Skeletal muscle cell (primary cell): ENCODE measurements at places on chromosomes 6 and 20.

- no peak for DNase-seq
Measured at GRCh38 chr6:155411154-155412052, 44.2 kb downstream of the NOX3 start.

GRCh38 chr6:170227996-170228945, 62.6 kb downstream of the DLL1 start:
- no peak for DNase-seq

DNA sequence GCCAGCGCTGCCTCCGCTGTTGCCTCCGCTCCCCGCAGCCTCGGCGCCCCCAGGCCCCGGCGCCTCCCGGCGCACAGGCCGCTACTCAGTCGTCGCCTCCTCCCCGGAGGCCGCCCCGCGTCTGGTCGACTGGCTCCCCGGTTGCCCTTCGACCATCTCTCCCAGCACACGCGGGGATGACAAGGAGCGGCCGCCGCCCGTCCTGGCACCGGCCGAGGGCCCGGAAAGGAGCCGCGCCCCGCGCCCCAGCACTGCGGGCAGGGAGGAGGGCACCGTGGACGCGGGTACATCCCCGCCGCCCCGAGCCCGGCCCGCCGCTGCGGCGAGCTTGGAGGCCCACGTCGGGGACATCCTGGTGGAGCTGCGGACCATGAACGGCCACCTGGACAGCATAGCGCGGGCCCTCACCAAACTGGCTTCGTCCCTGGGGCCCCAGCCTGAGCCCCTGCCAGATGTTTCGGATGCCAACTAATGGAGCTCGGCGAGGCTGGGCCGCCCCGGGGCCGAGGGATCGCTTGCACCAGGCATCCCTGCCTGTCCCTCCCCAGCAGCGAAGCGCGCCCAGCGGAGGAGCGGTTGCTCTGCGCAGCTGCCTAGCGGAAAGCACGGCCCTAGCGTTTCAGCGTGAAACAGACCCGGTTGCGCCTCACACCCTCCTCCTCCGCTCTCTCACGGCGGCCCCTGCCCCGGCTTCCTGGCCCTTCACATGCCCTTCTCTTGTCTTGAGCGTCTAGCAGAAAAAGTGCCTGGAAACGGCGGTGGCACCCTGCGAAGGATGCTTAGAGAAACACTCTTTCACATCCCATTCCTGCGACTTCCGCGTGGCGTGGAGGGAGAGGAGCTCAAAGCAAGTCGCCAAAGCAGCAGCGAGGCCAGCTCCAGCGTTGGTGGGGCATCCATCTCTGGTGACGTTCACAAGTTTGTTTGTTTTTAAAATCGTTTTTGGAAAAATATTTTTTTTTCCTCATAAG, 285.8 kb upstream of the SUPT3H start:
- DNase-seq, result no peak

DNA sequence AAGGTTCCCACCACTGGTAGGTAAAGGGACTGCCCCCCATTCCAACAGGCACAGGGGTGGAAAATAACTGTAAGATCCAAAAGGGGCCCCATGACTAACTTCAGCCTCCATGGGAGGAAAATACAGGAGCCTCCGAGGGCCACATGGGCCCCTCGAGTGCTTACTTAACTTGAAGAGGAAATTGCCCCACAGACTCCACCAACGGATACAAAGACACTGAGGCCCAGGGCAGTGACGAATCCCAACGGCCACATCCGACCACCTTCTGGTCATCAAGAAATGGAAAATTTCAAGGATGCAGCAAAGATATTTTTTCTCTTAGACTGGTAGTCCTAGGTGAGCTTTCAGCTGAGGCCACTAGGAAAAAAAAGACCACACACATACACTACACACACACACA, 116.0 kb upstream of the MRPS10 start:
- DNase-seq, result no peak

DNA sequence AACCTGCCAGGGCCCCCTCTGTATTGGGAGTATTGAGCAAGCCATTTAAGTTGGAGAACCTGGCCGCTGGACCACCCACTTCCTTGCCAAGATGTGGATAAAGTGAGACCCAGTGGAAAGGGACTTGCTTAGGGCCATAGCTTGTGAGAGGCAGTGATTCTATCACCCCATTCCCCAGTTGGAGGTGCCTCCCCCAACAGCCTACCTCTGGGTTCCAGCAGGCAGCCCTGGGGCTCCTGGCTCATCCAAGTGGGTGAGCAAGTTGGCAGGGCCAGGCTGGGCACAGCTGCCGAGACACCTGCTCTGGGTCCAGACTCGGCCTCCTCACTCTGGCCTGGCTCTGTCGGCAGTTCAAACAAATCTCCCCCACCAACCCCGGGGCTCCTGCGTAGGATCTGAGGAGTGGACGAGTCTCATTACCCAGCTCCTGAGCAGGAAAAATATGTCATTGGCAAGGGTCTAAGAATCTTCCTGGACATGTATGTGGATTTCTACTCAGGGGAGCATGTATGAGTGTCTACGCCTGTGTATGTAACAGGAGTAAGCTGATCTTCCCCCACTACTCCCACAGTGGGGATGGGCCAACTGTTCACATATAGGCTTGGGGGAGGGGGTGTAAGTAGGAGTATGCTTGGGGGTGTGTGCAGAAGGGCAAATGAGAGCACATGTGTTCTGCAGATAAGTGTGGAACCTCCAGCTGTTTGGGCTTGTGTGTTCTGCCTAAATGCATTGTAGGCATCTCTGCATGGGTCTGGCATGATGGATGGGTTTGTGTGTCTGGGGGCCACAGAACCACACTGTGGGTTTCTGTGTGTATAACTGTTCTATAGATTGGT, 1.9 kb downstream of the ID1 start:
- DNase-seq, result peak; percentile 73

- no peak for DNase-seq
Measured at GRCh38 chr6:106145741-106146227, 59.6 kb downstream of the PRDM1 start.

DNA sequence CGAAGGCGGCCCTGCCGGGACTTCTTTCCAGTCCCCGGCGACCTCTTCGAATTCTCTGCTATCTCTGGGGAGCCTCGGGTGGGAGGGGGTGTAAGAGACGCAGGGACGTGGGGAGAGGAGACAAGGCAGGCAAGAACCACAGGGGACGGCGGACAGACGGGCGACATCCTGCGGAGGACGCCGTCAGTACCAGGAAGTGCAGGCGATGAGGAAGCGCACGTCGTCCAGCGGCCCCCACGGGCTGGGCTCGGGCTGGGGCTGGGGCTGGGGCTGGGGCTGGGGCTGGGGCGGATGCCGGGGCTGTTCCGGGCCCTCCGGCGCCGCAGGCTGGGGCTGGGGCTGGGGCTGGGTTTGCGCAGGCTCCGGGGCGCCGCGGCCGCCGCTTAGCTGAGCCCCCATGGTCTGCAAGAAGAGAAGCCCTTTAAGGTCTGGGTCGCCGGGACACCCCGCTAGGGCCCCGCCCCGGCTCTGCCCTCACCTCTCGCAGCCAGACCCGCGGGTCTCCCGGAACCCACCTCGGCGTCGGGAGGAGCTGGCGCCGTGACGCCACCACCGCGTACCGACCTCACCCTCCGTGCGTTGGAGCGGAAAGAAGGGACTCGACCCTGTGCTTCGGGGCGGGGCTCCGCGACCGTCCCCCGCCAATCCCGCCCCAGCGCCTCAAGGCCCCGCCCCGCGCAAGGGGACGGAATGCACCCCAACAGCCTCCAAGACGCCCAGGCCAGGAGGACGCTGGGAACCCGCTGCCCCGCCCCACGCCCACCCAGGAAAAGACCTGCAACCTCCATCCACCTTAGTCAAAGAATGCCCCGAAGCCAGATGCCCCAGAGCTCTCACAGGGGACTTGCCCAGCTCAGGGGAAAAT, at the start of gene MMP24OS:
Gene MMP24OS (minus strand): TSS at position 592 of the 865 bp plus-strand sequence. CDS start 193 bp downstream, at position 399.
- peak; percentile 56 for DNase-seq

- DNase-seq, result no peak
Measured at GRCh38 chr6:127131772-127132376, 13.4 kb downstream of the RSPO3 start.

GRCh38 chr6:55176958-55177357, 2.6 kb downstream of the HCRTR2 start:
- peak; percentile 0 for DNase-seq

- DNase-seq, result no peak
Measured at GRCh38 chr6:7833751-7834070, 76.9 kb downstream of the TXNDC5 start.

- DNase-seq, result no peak
Measured at GRCh38 chr6:43971776-43972126, 155.5 kb downstream of the MRPL14 start.

DNA sequence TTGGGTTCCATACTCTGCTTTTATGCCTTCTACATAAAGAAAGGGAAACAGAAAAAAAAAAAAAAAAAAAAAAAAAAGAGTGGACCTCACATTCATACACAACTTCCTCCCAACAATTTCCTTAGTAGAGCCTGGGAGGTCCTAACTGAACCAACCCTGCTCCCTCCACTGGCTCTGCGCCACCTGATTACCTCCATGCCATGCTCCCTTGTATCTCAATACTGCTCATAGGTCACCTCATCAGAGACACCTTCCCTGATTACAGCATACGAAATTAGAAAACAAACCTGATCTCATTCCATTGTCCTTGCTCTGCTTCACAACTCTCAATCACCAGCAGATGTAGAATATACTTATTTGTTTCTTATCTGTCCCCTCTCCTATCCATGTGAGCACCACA, 134.2 kb upstream of the EYA4 start:
- DNase-seq, result no peak

- peak; percentile 36 for DNase-seq
Measured at GRCh38 chr6:135811644-135812526, 39.6 kb upstream of the PDE7B start.

GRCh38 chr6:46773201-46773855, 19.9 kb upstream of the MEP1A start:
- DNase-seq, result no peak

GRCh38 chr6:26598267-26598666, 1.5 kb downstream of the ABT1 start:
- no peak for DNase-seq

DNA sequence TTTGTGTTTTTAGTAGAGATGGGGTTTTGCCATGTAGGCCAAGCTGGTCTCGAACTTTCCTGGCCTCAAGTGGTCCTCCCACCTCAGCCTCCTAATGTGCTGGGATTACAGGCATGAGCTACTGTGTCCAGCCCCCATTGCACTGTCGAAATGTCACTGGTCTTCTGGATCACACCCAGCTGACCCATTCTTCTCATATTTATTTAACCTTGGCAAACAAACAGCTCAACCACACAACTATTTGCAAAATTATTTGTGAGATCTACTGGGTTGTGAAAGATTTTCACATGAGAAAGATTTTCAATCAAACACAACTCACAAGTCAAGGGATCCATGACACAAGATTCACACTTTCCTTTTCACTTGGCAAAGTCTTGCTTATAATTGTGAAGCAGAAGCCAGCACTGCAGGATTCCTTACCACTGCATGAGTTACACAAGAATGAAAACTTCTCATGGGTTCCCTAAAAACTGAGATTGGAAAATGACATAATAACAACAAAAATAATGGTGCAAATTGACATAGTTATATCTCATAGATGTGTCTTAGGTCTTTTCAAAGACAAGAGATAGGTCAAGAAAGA, 2.0 kb upstream of the CST9L start:
- no peak for DNase-seq

DNA sequence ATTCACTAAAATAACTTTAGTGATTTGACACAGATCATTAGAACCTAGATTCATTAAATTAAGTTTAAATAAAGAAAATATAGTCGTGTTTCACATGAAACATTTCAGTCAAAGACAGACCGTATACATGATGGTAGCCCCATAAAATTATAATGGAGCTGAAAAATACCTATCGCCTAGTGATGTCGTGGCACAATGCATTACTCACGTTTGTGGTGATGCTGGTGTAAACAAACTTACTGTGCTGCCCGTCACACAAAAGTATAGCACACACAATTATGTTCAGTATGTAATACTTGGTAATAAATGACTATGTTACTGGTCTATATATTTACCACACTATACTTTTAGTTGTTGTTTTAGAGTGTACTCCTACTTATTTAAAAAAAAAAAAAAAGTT, 17.3 kb downstream of the DST start:
- DNase-seq, result no peak

GRCh38 chr6:170211404-170212025, 79.4 kb downstream of the DLL1 start:
- DNase-seq, result no peak

DNA sequence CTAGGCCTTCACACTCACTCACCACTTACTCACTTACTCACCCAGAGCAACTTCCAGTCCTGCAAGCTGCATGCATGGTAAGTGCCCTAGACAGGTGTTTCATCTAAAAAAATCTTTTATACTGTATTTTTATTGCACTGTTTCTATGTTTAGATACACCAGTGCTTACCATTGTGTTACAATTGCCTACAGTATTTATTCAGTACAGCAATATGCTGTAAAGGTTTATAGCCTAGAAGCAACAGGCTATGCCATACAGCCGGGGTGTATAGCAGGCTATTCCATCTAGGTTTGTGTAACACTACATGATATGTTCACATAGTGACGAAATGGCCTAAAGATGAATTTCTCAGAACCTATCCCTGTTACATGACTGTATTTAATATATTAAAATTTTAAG, 37.1 kb upstream of the KCNK5 start:
- no peak for DNase-seq

DNA sequence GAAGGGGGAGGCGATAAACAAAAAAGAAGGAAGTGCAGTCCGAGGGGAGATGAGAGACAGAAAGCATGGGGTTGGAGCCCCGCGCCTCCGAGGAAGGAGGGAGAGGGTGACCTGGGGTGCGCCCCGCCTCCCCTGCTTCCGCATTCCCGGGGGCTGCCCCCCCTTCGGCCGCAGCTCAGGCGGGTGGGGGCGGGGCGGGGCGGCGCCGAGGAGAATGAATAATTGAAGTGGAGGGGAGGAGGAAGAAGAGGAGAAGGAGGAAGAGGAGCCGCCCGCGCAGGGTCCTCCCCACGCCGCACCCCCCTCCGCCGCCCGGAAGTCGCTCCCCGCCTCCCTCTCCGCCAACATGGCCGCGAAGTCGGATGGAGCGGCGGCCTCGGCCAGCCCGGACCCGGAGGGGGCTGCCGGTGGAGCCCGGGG, at the start of gene XKR7:
Gene XKR7 (plus strand): TSS at position 322 of the 420 bp plus-strand sequence. CDS start 25 bp downstream, at position 347.
- DNase-seq, result no peak

GRCh38 chr6:31639043-31639442, 13.4 kb downstream of the BAG6 start:
- no peak for DNase-seq
